Stimulated activated CD8-positive, alpha-beta memory T cell treated with anti-CD3 and anti-CD28 coated beads, Interleukin-12 subunit alpha, Interleukin-12 subunit beta, amount 100 ng/mL, for 4 hours (primary cell): ENCODE measurements at places on chromosomes 16 and 17.

- DNase-seq: peak; percentile 24
Observed at GRCh38 chr16:964356-965035, 6.3 kb downstream of the LMF1 start.

GRCh38 chr16:48030926-48031325 is 124.9 kb downstream of the ABCC12 start:
- DNase-seq: no peak

GRCh38 chr17:43021741-43022512 is at the start of gene VAT1:
VAT1 (minus strand) TSS chr17:43022385; CDS start chr17:43022322, 63 bp downstream.
- DNase-seq: peak; percentile 42

- no peak for DNase-seq
Observed at GRCh38 chr17:72603420-72604242, 482.8 kb downstream of the SOX9 start.

DNA sequence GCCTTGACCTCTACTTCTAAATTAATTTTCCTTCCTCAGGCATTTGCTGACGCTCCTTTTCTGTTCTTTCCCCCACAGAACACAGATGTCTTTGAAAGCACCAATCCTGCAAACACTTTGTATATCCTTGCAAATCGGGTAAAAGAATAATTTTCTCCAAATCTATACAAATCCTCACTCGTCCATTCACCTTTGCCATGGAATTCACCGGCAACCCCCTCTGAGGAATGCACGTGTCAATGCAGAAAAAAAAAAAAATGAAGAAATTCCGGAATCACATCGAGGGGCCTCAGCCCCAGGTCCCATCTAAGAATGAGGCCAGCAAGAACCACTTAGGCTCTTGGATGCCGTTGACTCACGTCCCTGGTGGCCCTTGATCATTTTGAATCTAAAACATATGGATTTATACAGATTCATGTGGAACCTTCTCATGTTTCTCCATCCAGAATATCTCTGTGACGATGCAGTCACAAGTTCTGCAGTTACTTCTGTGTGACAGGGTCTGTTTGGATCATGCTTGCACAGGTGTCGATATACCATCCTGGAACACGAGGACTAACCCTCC is 136.9 kb downstream of the RBFOX3 start:
- DNase-seq: no peak

DNA sequence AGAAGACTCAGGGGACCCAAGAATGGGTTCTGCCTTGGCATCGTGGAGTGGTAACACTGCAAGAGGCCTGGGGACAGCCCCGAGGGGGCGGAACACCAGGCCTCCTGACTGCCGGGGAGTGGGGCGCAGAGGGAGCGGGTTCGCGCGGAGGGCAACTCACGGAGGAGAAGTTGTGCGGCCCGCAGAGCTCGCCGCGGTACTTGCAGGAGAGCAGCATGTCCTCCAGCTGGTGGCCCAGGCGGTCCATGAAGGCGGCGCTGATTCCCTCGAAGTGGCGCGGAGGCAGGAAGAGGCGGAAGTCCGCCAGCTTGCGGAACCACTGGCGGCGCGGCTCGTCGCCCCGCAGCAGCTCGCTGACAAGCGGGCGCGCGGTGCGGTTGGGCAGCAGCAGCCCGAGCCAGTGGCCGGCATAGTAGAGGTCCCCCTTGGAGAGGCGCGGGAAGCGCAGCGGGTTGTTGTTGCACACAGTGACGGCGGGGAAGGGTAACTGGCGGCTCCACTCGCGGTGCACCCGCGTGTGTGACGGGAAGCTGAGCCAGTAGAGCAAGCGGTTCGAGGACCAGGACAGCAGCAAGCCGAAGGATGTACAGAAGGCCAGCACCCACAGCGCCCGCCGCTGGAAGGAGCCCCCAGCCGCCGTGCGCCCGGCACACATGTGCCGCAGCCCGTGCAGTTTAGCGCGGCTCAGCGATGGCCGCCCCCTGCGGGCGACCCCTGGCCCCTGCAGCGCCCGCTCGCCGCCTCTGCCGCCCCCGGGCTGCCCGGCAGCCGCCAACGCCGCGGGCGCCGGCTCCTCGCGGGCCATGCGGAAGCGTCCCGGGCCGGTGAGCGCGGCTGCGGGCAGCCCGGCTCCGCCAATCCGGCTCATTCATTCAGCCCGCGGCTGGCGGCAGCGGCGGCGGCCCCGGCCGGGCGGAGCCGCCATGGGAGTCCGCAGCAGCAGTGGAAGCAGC is 1.6 kb downstream of the ASIC2 start:
- no peak for DNase-seq
